Posterior vena cava (tissue), 2 donors: ENCODE measurements at places on chromosomes 6 and 20. TPM values are rescaled to one million over a fixed set of nuclear protein-coding genes. Genes with fewer than 3 reads are reported as not detected.

DNA sequence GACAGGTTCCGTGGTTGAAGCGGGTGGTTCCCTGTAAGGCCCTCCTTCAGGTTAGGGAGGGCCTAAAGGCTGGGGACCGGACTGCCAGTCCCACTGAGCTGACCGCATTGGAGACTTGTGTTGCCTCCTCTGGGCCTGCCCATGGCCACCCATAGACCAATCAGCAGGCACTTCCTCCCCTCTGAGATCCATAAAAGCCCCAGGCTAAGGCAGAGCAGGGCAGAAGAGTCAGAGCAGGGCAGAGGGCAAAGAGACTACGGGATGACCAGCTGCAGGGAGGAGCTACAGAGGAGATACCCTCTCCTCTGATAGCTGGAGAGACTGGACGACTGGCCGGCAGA is 537.4 kb downstream of the TENT5A start:
- no peak for DNase-seq

Gene TNFRSF21
- 10.5 TPM for total RNA-seq

DNA sequence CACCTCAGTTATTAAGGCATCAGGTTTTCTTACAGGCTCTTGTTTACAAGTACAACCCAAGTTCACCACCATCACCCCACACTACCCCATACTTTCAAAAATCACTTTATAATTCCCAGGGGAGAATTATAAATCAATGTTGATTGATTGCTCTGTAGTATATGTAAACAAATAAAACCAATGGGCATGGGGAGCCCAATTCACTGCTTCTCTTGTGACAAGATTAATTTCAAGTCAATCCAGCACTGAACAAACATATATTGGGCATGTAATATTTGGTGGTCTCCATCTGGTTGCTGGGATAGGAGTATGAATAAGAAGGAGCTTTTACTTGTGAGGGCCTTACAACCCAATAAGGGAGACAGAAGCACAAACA is 95.8 kb downstream of the CLVS2 start:
- no peak for DNase-seq

GRCh38 chr6:34317882-34318498 is 69.2 kb upstream of the SMIM29 start:
- no peak for DNase-seq

GRCh38 chr6:161274488-161274858 is 612 bp upstream of the AGPAT4 start:
- DNase-seq: no peak

- no peak for DNase-seq
Observed at GRCh38 chr6:117007659-117008058, 130.6 kb downstream of the RFX6 start.

DNA sequence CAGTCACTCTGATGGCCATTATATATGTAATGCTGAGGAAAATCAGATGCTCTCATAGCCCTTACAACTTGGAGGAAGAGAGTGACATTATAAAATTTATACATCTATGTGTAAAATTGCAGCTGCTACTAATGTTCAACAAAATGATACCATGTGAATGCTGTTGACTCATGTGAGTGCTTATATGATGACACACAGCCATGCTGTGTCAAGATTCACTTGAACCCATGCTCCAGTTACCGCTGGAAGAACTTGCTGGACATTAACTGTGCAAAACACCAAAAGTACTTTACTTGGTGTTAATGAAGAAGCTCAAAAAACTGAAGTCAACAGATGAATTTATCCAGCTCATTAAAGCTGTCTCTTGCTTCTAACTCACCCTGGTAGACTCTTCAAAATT is 318.9 kb upstream of the PLCB4 start:
- DNase-seq: no peak

DNA sequence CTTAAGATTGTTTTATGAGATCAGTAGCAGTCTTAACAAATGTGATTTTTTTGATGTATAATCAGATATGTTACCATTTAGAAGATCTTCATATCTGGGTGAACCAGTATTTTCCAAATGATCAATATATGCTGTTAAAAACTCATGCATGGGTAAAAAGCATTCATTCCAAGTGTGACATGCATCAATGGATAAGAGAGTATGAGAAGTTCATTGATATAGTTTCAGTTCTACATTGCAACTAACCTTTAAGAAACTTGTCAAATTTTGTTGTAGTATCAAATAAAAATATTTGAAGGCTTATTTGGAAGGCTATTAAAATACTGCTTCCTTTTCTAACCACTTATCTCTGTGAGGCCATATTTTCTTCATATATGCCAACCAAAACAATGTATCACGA is 117.7 kb downstream of the FIG4 start:
- DNase-seq: no peak

DNA sequence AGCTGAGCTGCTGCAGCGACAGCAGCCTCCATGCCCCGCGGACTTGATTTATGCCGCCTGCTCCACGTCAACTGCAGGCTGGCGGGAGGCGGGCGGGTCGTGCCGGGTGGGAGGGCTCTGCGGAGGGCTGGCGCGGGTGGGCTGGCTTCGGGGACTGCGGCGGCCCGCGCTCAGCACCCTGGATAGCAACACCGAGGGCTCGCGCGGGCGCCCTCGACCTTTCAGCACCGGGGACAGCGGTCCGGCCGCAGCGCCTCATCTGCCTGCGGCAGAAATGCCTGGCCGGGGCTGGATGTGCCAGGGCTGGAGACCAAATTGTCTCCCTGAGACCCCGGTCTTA is 792 bp downstream of the SNAP25 start:
- peak; percentile 94 for DNase-seq

Gene ADAT2
- total RNA-seq: 6.3 TPM

DNA sequence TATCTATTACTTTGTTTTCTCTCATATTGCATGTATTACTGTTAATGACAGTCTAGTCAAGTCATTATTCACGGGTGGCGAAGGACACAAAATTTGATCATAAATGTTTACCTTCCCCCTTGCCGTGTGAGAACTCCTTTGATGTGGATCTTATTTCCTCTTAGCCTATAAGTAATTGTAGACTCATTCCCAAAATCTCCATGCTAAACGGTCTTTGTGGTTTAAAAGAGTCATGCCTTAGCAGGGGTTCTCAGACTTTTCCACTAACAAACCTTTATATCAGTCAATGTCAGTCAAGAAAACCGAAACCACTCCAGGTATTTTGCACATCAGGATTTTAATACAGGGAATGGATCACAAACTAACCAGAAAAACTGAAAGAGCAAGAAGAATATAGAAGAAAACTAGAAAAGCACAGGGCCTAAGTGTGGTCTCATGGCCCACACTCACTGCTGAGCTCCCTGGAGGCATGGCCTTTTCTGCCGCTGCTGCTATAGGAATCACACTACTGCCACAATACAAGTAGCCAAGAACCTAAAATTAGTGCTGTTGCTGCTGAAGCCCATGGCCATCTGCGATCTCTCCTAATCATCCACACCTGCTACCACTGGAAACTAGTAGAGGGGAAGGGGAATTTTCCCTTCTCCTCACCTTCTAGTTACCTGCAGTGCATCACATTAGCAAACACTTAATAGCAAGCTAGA is 186.0 kb upstream of the POU3F2 start:
- DNase-seq: no peak

DNA sequence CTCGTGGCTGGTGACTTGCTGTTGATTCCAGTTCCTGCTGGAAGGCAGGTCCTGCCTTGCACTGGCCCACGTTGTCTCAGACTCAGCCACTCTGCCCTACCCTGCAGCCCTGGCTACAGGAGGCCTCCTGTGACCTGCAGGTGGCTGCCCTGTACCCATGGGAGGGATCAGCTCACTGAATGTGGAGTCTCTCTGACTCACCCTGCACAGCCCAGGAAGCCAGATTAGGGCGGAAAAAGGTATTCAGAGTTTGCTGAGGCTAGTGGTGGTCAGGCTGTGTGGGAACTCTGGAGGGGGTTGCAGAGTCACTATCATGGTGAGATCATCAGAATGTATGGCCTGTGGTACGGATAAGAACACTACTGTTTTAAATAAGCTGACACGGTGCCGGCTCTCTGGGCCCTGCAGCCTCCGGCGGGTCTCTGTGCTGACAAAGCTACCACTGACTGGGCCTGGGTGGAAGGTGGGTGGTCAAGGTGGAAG is 24.7 kb upstream of the PYGB start:
- DNase-seq: peak; percentile 61

Gene SGK2
- total RNA-seq: 1.3 TPM

Gene CRYBG1
- 5.5 TPM for total RNA-seq

DNA sequence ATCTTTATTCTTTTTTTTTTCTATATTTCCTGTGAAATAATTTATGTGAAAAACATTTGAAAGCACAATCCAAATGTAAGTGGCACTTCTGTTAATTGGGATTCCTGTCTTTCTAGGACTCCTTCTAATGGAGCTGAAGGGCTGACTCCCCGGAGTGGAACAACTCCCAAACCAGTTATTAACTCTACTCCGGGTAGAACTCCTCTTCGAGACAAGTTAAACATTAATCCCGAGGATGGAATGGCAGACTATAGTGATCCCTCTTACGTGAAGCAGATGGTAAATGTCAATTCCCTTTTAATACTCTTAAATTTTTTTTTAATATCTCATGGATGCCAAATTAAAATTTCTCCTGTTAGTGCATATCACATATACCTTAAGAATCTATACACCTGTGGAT is 35.0 kb downstream of the CDC5L start:
- no peak for DNase-seq

DNA sequence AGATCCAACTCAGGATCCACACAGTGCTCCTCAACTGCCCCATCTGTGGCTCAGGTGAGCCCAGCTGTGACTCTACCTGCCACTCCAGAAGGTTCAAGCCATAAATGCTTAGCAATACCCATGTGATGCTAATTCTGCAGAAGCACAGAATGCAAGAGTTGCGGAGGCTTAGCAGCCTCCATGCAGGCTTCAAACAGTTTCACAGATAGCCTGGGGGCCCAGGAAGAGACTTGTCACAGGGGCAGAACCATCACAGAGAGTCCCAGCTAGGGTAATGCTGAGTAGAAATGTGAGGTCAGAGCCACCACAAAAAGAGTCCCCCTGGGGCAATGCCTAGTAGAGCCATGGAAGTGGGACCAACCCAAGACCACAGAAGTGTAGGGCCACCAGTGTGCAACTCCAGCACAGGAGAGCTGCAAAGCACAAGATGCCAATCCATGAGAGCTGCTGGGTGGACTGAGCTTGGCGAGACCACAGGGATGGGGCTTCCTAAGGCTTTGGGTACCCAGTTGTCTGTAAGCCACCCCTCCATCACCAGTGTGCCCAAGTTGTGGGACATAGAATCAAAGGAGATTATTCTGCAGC is 283.9 kb downstream of the UBE3D start:
- DNase-seq: no peak

Gene CLDN20
- not detected for total RNA-seq

GRCh38 chr6:44980841-44981240 is 347.3 kb upstream of the RUNX2 start:
- no peak for DNase-seq

DNA sequence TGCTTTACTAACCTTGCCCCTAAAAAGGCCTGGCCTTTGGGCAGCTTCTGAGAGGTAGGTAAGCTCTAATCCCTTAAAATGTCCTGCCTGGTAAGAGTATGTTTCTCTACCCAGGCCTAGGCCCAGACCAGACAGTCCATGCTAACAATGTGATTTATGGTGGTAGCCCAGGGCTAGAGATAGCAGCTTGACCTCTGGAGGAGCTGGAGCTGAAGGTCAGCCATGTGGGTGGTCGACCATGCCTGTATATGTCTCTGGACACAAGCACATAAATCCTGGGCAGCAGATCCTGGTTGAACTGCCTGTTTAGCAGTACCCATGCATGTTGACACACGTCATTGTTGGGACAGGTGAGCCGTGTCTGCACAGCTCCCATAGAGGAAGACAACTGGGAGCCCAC is 62.1 kb upstream of the PHACTR1 start:
- DNase-seq: no peak

Gene PTCRA
- total RNA-seq: not detected

DNA sequence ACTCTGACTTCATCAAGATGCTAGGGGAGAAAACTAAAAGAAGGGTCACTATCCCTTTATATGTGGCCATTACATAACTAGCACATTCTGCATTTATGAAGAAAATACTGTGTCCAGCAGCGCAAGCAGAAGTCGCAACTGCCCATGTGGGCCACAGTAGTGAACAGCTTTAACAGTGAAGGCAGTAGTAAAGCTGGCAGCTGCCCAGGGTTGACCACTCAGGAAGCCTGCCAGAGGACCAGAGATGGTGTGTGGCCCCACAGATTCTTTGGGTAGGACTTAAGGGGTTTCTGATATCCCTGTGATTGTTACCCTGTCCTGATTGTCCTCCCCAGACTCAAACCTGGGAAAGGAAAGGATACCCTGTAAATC is 88.3 kb upstream of the NT5E start:
- no peak for DNase-seq

Gene PIM1
- total RNA-seq: 32.3 TPM

GRCh38 chr6:148365041-148365440 is 22.4 kb downstream of the SASH1 start:
- no peak for DNase-seq

- peak; percentile 28 for DNase-seq
Observed at GRCh38 chr20:57919049-57919448, 209.2 kb upstream of the PMEPA1 start.

DNA sequence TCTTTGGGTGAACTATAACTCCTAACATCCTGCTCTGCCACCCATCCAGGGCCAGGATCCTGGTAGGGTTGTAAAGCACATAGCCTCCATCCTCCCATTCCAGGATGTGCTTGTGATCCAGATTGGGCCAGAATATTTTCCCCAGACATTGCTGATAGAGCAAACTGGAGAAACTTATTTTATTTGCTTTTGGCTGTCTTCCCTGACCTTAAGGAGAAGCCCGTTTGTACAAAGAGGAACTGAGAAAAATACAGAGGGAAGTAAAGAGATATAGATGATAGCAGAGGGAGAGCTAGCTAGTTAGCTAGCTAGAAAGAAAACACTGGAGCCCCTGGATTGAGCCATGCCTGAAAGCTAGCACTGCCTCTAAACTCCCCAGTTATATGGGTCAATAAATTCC is 9.0 kb upstream of the HDAC2 start:
- DNase-seq: no peak

GRCh38 chr20:49587111-49587570 is 19.2 kb upstream of the PTGIS start:
- no peak for DNase-seq

GRCh38 chr20:63215101-63216040 is 560 bp downstream of the YTHDF1 start:
- DNase-seq: no peak

Gene PI16
- total RNA-seq: 51.4 TPM

Gene TMEM244
- not detected for total RNA-seq

DNA sequence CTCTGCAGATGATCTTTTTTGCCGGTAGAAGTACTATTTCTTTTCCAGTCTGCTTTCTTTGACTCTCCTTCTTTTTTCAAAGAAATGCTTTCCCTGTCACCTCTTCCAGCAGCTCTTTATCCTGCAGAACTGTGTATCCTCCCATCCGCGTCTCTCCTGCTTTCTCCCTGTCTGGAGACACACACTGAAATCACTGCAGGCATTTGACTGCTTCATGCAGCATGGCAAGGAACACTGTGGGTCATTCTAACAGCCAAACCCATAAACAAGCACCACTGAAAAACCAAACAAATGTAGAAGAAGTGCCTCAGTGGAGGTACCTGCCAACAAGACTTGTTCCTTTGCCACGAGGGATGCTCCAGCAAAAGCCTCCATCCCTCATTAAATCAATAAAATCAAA is 403.7 kb upstream of the CITED2 start:
- DNase-seq: no peak
